CD14-positive monocyte (primary cell): ENCODE measurements at places on chromosomes 5 and 9. TPM values are rescaled to one million over a fixed set of nuclear protein-coding genes. Genes with fewer than 3 reads are reported as not detected.
A peak's percentile ranks its signal among the peaks of the same experiment; 100 is the strongest.

Gene CLPTM1L
- polyA plus RNA-seq = 35.0 TPM

Gene NDOR1
- 5.2 TPM for polyA plus RNA-seq

Gene MED27
- 12.8 and 14.0 TPM in 2 replicates for polyA plus RNA-seq

- H3K36me3 ChIP-seq = no peaks in the 10 kb centered on the region
- peak; percentile 31 for DNase-seq
- peaks cover 28% of the 10 kb centered on the region for H3K4me1 ChIP-seq
- peak overlapping the region; percentile 56 for H3K27ac ChIP-seq
Measured at GRCh38 chr9:129406278-129407225, 214.3 kb downstream of the C9orf50 start.

DNA sequence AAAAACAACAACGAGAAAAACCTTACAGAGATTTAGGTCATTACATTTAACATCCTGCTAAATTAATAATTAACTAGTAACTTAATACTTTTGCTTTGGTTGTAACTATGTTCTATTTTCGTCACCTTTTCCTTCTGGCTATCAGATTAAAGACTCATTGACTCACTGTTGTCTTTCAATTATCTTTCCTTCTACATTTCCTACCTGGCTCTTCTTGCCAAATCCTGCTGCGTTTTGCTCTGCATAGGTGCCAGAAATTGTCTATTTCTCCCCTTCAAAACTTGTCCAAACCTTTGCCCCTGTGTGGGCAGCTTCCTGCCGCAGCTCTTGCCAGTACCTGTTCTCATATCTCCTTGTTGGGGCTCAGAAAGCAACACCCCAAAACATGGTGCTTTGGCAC, 235.5 kb upstream of the ZNF608 start:
- no peak for DNase-seq
- no peak overlapping the region for H3K4me3 ChIP-seq
- no peaks in the 10 kb centered on the region for H3K36me3 ChIP-seq

DNA sequence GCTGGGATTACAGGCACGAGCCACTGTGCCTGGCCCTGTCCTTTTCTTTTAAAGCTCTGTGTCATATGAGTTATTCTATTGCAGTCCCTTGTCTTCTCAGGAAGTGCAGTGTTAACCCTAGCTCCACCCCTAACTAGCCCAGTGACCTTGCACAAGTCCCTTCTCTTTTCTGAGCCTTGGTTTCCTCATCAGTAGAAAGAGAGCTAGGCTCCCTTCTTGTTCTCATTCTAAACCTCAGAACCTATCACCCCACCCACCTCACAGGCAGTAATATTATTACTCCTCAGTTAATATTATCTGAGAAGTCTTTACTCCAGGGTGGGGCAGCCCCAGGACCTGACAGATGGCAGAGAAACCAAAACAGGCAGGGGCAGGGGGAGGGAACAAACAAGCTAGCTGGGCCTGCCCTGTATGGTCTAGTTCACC, 7.2 kb downstream of the CYFIP2 start:
- H3K4me3 ChIP-seq = peak overlapping the region; percentile 38
- H3K27me3 ChIP-seq = no peaks in the 10 kb centered on the region
